ENCODE measurements at places on chromosomes 2 and 18.

DNA sequence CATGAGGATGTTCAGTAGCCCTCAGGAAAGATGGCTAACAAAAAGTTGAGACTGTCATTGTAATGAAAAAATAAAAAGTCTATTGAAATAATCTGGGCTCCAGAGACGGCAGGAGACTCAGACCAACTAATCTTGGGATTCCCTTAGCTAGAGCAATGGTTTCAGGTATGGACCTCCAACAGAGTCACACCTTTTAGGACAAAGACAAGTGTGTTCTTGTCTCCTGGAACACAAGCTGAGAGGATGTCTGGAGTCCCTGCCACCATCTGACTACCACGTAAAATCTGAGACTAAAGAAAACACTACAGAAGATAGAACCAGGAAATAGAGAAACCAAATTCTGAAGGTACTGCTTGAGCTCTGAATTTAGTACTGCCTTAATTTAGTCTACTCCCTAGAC is 103.3 kb upstream of the RBBP8 start:
- no peak for DNase-seq

- DNase-seq, result no peak
Measured at GRCh38 chr18:30954262-30954661, 88.3 kb downstream of the DSC3 start.

DNA sequence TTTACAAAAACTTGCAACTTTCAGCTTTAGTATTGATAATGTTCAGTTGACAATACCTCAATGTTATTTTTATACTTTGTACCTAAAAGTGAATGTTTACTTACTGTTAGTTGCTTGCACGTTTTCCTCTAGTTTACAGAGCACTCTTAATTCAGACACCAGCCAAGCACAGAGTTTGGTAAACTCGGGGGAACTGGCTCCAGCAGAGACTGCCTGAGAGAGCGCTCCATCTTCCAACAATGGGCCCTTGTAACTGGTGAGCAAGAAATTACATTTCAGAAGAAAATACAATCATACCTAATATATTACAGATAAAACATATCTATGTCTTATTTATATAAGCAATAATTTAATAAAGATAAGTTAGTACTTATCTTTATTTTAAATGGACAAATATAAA is 3.7 kb downstream of the FAM98A start:
- DNase-seq, result no peak

DNA sequence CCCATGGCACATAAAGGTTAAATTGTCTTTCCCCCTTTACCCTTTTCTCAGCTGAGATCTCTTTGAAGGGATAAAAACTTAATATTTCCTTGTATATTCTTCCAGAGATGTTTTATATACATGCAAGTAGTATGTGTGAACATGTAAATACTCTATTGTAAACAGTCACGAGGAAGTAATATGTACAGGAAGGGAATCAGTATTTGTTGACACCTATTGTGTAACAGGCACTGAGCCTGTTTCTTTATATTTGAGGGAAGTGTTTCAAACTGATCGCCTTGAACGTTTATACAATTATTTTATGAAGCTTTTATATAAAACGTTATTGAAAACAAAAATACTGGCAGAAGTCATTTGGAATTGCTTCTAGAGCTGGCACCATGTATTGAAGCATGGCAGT is 13.2 kb downstream of the RALBP1 start:
- no peak for DNase-seq

- no peak for DNase-seq
Measured at GRCh38 chr2:63639344-63639743, 50.6 kb downstream of the MDH1 start.

DNA sequence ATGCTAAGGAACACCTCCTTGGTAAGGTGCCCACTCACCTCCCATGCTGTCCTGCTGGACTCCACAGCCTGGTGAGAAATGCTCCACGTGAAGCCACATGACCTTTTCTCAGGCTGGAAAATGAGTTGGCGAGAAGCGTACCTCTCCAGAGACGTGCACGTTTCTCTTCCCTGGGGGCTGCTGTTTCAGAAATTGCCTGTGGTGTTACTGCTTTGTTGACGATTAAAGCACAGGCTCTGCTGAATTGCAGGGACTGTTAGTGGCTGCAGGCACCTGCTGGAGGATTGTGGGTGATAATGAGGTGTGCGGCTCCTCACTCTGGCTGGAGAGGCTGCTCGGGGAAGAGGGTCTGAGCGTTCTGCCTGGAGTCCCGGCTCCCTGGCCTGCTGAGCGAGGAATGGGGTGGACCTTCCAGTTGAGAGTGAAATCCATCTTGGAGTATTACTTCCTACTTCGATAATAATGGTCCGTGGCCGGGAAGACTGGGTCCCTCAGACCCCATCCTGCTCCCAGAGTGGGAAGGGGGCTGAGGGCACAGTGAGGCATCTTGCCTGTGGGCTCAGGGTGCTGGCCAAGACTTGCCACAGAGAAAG is 199.3 kb upstream of the HDAC4 start:
- no peak for DNase-seq

- no peak for DNase-seq
Measured at GRCh38 chr18:31371989-31372388, 4.6 kb upstream of the DSG4 start.

GRCh38 chr2:121502246-121502645 is 28.4 kb upstream of the RNU4ATAC start:
- no peak for DNase-seq

- DNase-seq, result no peak
Measured at GRCh38 chr2:63444565-63445288, 143.6 kb downstream of the WDPCP start.

DNA sequence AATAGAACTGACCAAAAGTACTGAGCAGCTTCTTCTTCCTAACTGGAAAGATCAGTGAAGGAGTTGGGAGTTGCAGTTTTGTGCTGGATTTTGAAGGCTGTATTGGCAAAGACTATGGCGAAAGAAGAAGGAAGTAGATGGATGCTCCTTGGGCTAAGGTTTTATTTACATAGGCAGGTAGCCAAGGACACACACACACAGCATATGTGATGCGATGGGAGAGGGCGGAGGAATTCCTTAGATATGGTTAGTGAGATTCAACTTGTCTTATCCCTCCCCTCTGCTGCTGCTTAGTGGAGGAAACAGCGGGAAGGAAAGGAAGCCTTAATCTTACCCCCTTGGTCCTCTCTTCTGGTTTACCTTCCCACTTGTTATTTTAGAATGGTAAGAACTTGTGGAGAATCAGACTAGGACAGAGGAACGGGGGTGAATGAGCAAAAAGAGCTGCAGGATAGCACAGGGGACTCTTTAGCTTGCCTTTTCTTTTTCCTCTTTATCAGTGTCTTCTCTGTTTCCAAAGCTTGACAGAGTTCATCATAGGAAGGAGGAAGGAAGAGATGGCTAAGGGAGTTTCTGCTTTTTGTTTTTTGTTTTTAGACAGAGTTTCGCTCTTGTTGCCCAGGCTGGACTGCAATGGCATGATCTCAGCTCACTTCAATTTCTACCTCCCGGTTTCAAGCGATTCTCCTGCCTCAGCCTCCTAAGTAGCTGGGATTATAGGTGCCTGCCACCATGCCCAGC is 87.9 kb downstream of the OSBPL6 start:
- DNase-seq, result no peak

- no peak for DNase-seq
Measured at GRCh38 chr2:161117506-161117905, 42.7 kb upstream of the TANK start.

DNA sequence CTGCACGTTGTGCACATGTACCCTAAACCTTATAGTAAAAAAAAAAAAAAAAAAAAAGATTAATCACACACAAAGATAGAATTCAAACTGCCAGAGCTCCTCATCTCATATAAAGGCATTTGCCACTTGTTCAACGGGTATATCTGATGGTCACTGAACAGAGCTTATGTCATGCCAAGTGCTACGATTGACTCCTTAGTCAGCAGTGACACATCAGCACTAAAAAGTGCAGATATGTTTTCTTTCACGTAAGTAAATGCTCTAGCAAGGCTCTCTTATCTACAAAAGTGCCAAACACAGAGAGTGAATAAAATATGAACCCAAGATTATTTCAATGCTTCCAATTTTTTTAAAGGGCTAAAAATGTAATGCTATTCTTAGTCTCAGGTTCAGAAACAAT is 1.1 kb downstream of the LMAN1 start:
- no peak for DNase-seq
